Stimulated activated memory B cell treated with anti-CD40 and anti-IgM and Interleukin-4, amounts not matched to agents 10 μg/mL and 1 μg/mL and 100 μg/mL, for 72 hours (primary cell): ENCODE measurements at places on chromosomes 5 and 9.

DNA sequence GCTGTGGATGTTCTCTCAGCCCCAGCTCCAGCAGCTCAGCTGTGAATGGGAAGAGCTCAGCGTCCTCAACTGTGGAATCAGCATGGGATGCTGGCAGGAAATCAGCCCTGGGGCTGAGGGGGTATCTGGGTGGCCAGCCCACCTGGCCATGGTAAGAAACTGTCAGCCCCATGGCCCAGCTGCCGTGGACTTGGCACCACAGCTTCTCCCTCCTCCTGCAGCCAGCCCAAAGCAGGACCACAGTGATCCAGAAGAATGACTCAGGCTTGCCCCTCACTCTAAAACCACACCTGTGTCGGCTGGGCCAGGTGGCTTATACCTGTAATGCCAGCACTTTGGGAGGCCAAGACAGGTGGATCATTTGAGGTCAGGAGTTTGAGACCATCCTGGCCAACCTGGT lies 48.0 kb downstream of the SAR1B start:
- peaks cover 34% of the 10 kb centered on the region for H3K4me1 ChIP-seq
- H3K27me3 ChIP-seq, result no peaks in the 10 kb centered on the region
- H3K4me3 ChIP-seq, result no peak overlapping the region
- peaks cover 5% of the 10 kb centered on the region for H3K36me3 ChIP-seq

GRCh38 chr5:116498503-116499048 lies 76.0 kb downstream of the SEMA6A start:
- H3K27ac ChIP-seq, result no peak overlapping the region
- H3K4me3 ChIP-seq, result no peak overlapping the region
- ATAC-seq, result no peak
- peaks cover 12% of the 10 kb centered on the region for H3K4me1 ChIP-seq
- H3K36me3 ChIP-seq, result peaks cover 4% of the 10 kb centered on the region
- no peaks in the 10 kb centered on the region for H3K27me3 ChIP-seq

DNA sequence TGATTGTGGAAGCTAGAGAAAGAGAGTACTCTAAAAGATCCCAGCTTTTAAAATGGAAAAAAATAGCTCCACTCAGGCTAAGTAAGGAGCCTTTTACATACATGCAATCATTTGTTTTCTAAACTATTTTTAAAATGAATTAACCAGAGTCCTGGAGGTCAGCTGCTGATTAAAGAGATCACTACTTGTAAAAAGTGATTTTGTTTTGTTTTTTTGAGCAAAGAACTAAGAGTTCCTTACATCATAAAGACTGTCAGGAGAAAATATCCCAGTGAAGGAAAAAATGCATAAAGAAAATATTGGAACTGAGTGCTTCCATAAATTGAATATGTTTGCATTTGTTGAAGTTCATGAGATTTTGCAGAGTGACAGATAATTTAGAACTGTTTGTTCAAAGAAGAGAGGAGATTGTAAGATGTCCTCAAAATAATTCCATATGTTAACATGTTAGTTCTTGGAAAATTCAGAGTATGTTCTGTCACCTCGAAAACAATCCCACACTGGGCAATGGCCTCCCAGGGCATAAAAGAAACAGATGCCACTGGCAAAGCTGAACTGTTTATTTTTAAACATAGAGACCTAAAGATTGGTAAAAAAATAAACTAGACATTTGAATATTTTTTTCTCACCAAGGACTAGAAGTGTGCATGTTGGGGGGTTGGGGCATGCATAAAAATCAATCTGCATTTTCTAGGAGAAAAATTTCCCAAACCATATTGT lies 264.7 kb downstream of the NPR3 start:
- no peaks in the 10 kb centered on the region for H3K36me3 ChIP-seq
- no peaks in the 10 kb centered on the region for H3K4me1 ChIP-seq
- ATAC-seq, result no peak
- H3K27me3 ChIP-seq, result no peaks in the 10 kb centered on the region
- no peak overlapping the region for H3K27ac ChIP-seq

- H3K36me3 ChIP-seq, result no peaks in the 10 kb centered on the region
- H3K27ac ChIP-seq, result no peak overlapping the region
- peaks cover 43% of the 10 kb centered on the region for H3K27me3 ChIP-seq
- H3K4me3 ChIP-seq, result no peak overlapping the region
- peaks cover 6% of the 10 kb centered on the region for H3K4me1 ChIP-seq
Observed at GRCh38 chr5:156974328-156974727, 11.3 kb upstream of the TIMD4 start.

- H3K27me3 ChIP-seq, result peaks cover 42% of the 10 kb centered on the region
- no peaks in the 10 kb centered on the region for H3K4me1 ChIP-seq
- H3K4me3 ChIP-seq, result no peak overlapping the region
Observed at GRCh38 chr9:77969083-77969482, 62.5 kb downstream of the GNAQ start.

GRCh38 chr5:120808606-120809005 lies 344.5 kb downstream of the PRR16 start:
- H3K36me3 ChIP-seq, result no peaks in the 10 kb centered on the region
- H3K27ac ChIP-seq, result no peak overlapping the region
- no peak for ATAC-seq
- no peaks in the 10 kb centered on the region for H3K4me1 ChIP-seq
- H3K4me3 ChIP-seq, result no peak overlapping the region

DNA sequence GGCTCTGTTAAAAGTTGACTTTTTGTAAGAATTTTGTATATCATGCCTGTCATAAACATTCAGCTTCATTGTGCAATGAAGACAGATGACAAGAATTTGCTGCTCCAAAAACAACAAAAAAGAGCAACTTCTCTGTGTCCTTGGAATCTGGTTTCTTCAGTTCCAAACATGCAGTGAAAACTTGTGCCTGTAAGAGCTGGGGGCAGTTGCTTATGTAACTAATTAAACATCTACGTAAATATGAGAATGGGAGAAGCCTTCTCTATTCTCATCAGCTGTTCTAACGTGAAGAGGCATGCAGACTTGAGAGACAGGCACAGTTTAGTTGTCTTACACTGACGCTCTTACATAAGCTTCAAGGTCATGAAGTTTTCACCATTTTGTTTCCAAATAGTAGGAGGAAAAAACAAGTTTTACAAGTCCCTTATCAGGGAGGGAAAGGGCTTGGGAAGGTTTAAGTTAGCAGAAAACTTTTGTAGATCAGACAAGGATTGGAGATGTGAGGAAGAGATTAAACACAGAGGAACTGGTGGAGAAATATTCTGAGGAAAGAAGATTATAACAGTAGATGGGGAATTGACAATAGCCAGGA lies 170.4 kb downstream of the RFK start:
- ATAC-seq, result no peak
- no peak overlapping the region for H3K27ac ChIP-seq
- H3K4me3 ChIP-seq, result no peak overlapping the region
- no peaks in the 10 kb centered on the region for H3K27me3 ChIP-seq

DNA sequence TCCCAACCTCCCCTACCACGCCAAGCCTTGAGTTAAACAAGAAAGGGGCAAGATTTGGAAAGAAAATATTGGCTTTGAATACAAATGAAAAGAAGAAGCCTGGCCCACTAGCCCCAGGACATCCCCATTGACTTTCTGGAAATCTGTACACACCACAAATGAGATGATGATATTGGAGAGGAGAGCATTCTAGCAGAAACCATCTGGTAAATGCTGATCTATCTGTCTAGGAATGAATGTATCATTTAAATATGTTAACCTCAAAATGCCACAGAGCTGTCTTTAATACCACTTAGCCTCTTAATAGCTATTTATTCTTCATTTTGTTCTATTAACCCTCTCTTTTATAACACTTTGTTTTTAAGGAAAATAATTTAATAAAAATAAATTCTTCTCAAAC lies 270.2 kb upstream of the PDE4D start:
- no peak overlapping the region for H3K27ac ChIP-seq
- ATAC-seq, result no peak
- no peak overlapping the region for H3K4me3 ChIP-seq

DNA sequence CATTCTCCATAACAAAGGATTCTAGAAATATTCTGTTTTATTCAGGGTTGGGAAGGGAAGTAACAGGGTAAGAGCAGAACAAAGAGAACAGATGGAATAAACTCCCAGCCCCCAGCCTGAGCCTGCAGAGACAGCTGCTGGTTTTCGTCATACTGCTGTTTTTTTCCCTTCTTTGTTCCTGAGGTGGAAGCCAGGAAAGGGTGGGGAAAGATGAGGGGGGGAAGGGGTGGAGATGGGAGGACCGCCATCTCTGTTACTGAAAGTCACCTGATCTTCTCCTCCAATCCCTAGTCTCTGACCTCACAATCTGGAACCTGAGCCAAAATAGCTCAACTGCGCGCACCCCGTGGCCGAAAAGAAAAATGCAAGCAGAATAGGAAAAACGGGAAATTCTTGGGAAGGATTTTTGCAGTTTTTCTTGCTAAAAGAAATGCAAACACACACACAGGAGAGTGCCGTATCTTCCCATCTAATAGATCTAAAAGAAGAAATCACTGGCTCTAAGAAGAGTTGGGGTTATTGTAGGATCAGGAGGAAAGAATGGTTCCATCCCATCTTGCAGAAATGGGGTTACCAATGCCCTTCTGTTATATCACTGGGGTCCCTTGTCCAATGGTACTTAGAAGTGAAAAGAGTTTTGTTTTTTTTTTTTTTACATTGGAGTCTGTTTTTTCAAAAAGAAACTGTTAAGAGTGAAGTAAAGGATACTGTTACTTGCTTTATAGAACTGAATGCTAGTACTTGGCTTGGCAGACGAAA lies 57.9 kb downstream of the DIAPH1 start:
- H3K4me1 ChIP-seq, result peaks cover 18% of the 10 kb centered on the region
- no peak overlapping the region for H3K4me3 ChIP-seq
- ATAC-seq, result no peak
- peaks cover 76% of the 10 kb centered on the region for H3K36me3 ChIP-seq
- H3K27me3 ChIP-seq, result no peaks in the 10 kb centered on the region

DNA sequence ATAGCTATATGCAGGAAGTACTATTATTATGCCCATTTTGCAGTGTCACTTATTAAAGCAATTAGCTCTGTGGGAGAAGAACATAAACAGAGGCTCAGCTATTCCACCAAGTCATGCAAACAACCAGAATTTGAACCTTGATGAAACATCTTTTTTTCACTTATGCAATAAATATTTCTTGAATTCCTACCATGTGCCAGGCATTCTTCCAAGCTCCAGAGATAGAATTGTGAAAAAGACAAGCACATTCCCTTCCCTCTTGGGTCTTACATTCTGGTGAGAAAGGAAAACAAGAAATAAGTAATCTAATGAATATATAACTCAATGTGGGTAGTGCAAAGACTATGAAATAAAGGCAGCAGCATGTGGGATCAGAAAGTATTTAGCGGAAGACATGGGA lies 32.1 kb upstream of the ADRB2 start:
- no peaks in the 10 kb centered on the region for H3K27me3 ChIP-seq
- H3K27ac ChIP-seq, result no peak overlapping the region
- peaks cover 44% of the 10 kb centered on the region for H3K4me1 ChIP-seq
- no peak for ATAC-seq

DNA sequence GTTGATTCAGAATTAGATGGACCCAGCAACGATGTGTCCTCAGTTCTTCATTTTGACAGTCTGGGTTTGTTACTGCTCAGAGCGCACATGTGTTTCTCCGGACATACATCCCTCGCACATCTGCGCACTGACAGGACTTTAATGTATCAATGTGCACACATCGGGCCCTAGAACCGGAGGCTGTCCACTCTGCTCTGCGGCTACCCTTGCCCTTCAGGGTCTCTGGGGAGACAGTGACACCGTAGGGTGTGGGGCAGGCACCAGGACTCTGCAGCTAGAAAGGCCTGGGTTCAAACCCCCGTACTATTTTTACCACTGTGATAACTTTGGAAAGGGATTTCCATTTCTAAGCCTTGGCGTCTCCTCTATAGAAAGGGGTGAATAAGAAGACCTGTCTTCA lies 23.5 kb upstream of the LPCAT1 start:
- H3K27me3 ChIP-seq, result no peaks in the 10 kb centered on the region
- H3K4me3 ChIP-seq, result no peak overlapping the region
- H3K27ac ChIP-seq, result no peak overlapping the region
- H3K36me3 ChIP-seq, result peaks cover 13% of the 10 kb centered on the region
- peaks cover 11% of the 10 kb centered on the region for H3K4me1 ChIP-seq
- ATAC-seq, result no peak

- H3K4me1 ChIP-seq, result no peaks in the 10 kb centered on the region
- no peaks in the 10 kb centered on the region for H3K36me3 ChIP-seq
- H3K4me3 ChIP-seq, result no peak overlapping the region
Observed at GRCh38 chr5:55211184-55211874, 15.8 kb downstream of the MCIDAS start.

GRCh38 chr9:101381833-101382342 lies 2.9 kb downstream of the BAAT start:
- H3K27ac ChIP-seq, result no peak overlapping the region
- H3K4me3 ChIP-seq, result no peak overlapping the region
- H3K27me3 ChIP-seq, result peaks cover 7% of the 10 kb centered on the region
- ATAC-seq, result no peak

GRCh38 chr9:69943148-69943806 lies 100.4 kb upstream of the MAMDC2 start:
- H3K4me3 ChIP-seq, result no peak overlapping the region
- H3K27me3 ChIP-seq, result peaks cover 13% of the 10 kb centered on the region
- H3K27ac ChIP-seq, result no peak overlapping the region
- peaks cover 15% of the 10 kb centered on the region for H3K4me1 ChIP-seq
- no peaks in the 10 kb centered on the region for H3K36me3 ChIP-seq
- no peak for ATAC-seq

GRCh38 chr5:36458746-36459145 lies 147.7 kb upstream of the SLC1A3 start:
- peaks cover 11% of the 10 kb centered on the region for H3K4me1 ChIP-seq
- no peak overlapping the region for H3K4me3 ChIP-seq
